Hepatocyte (in vitro differentiated cells): ENCODE measurements at places on chromosomes 7 and 10. TPM values are rescaled to one million over a fixed set of nuclear protein-coding genes. Genes with fewer than 3 reads are reported as not detected.

LRWD1 gene
- total RNA-seq: 16.0 and 19.0 TPM in 2 replicates

FAM25A gene
- not detected in 2 replicates for total RNA-seq

ARHGEF35 gene
- 14.5 and 17.1 TPM in 2 replicates for total RNA-seq

GRCh38 chr10:109922358-109922975, 844 bp downstream of the XPNPEP1 start:
- peak; percentile 19 for DNase-seq
